ENCODE measurements at places on chromosomes 16 and 17. TPM values are rescaled to one million over a fixed set of nuclear protein-coding genes. Genes with fewer than 3 reads are reported as not detected.

The DPEP2 gene
- total RNA-seq: not detected

The KRTAP4-5 gene
- not detected for total RNA-seq

The TP53TG3F gene
- total RNA-seq: not detected

The OR3A3 gene
- total RNA-seq: not detected

The CDC6 gene
- total RNA-seq: 45.3 TPM

The KIF19 gene
- not detected for total RNA-seq

The DBNDD1 gene
- 10.5 TPM for total RNA-seq

The SCARF1 gene
- total RNA-seq: 115 TPM

The DRC3 gene
- 0.97 TPM for total RNA-seq

The AARS1 gene
- total RNA-seq: 166 TPM

The EME1 gene
- total RNA-seq: 2.6 TPM

The CA7 gene
- total RNA-seq: not detected

The CACNG5 gene
- not detected for total RNA-seq

The ARSG gene
- 2.3 TPM for total RNA-seq

The ASPHD1 gene
- total RNA-seq: 1.2 TPM

The C17orf100 gene
- total RNA-seq: under 0.01 TPM

The RPL27 gene
- total RNA-seq: 928 TPM

The SBK1 gene
- 0.32 TPM for total RNA-seq

The IRX3 gene
- under 0.01 TPM for total RNA-seq

The CD300LB gene
- not detected for total RNA-seq

The DDX5 gene
- 537 TPM for total RNA-seq

The RAB11FIP4 gene
- under 0.01 TPM for total RNA-seq

The PRR14 gene
- 6.8 TPM for total RNA-seq

The STH gene
- total RNA-seq: not detected

The CMTM2 gene
- total RNA-seq: not detected

The ACSM2B gene
- not detected for total RNA-seq

The CCL1 gene
- total RNA-seq: not detected

The KRTAP2-3 gene
- total RNA-seq: not detected

The SETD6 gene
- 10.0 TPM for total RNA-seq

The CCL2 gene
- 405 TPM for total RNA-seq

The SPATA2L gene
- 20.2 TPM for total RNA-seq

The ANKFN1 gene
- 1.2 TPM for total RNA-seq

The PARD6A gene
- total RNA-seq: 1.6 TPM

The AOC2 gene
- 0.46 TPM for total RNA-seq

The NBR1 gene
- total RNA-seq: 103 TPM

The COPZ2 gene
- total RNA-seq: 9.3 TPM
